Muscle of arm (tissue), 14 donors: ENCODE measurements at places on chromosomes 6 and 20.
A peak's percentile ranks its signal among the peaks of the same experiment; 100 is the strongest.

DNA sequence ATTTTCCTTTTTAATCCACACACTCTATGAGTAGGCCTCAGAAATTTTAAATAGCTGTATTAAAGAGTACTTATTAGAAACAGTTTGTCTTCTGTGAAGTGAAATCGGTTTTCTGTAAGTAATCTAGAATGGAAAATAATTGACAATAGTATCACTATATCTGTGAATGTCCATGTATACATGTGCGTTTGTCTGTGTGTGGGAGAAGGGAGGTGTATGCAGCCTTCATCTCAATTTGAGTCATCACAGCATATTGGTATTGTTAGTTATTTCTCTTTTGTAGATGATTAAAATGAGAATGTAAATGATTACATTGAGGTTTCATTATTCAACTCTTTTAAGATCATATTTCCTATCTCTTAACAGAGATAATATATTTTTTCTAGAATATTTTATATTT, 206.0 kb downstream of the EYS start:
- DNase-seq, result no peak

- no peak for DNase-seq
These were observed 52.0 kb upstream of the KIF13A start for GRCh38 chr6:18039481-18039880.

GRCh38 chr6:136859430-136859829, 37.0 kb downstream of the PEX7 start:
- DNase-seq, result no peak

GRCh38 chr6:149438855-149439254, 38.8 kb downstream of the SUMO4 start:
- DNase-seq, result no peak

- DNase-seq, result no peak
These were observed 64.9 kb upstream of the RREB1 start for GRCh38 chr6:7042654-7043545.

DNA sequence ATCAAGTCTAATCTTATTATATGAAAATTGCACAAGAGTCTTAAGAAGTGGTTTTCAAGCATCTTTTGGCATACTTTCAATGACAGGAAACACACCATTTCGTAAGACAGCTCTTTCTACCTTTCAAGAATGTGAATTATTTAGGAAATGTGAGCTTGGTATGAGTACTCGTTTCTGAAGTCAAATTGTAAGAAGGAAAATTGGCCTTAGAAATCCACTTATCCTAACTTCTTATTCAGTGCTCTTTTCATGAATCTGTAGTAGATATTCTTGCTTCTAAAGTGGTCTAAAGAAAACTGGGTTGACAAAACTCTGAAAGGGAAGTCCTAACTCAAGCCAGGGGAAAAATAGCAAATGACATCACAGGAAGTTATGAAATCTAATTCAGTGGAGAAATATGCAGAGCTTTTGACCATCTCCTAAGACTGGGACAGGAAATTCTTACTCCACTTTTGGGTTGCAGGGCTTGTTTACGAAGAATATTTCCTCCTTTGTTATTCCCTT, 38.5 kb upstream of the OGFRL1 start:
- DNase-seq, result peak; percentile 44
